Activated CD8-positive, alpha-beta memory T cell treated with anti-CD3 and anti-CD28 coated beads for 24 hours (primary cell): ENCODE measurements at places on chromosomes 16 and 17.

DNA sequence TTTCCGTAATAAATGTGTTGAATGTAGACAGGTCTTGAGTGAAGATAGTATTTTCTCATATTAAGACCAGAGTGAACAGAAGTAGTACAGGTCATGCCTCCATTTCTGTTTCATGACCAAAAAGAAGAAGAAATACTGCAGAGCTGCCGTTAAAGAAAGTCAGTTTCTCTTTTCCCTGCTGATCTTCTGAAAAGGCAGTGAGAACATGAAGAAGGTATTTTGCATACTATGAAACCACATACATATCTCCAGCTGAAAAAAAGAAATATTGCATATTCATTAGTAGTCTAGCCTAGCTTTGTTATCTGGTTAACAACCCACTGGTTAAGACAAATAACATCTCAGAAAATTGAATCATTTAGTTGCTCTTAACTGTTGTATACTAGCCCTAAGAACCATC, 138.4 kb downstream of the PHKB start:
- DNase-seq = no peak

- DNase-seq = no peak
Observed at GRCh38 chr16:68364561-68364998, 53.8 kb downstream of the PRMT7 start.

GRCh38 chr17:38597375-38597774, 8.4 kb downstream of the SRCIN1 start:
- no peak for DNase-seq

- DNase-seq = no peak
Observed at GRCh38 chr16:86676254-86676670, 97.9 kb downstream of the FOXL1 start.

GRCh38 chr16:59385491-59385890, 651.4 kb upstream of the GOT2 start:
- DNase-seq = no peak

DNA sequence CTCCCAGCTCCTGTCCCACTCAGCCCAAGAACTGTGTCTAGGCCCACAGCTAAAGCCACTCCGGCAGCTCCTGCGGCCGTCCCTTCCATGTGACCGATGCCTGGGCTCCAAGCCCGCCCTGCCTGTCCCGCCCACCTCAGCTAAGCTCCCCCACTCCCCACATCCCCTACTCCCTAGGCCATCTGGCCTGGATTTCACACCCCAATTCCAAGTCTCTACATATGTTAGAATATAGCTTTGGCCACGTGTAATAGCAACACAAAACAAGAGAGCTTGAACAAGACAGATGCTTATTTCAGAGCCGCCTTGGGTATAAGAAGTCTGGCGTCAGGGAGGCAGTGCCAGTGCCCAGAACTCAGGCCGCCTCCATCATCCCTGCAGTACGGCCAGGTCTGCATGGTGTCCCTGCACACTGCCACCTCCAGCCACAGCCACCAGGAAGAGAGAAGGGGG, 30.0 kb upstream of the USP22 start:
- DNase-seq = no peak

- DNase-seq = peak; percentile 24
Observed at GRCh38 chr16:56257666-56258342, 66.5 kb downstream of the GNAO1 start.

DNA sequence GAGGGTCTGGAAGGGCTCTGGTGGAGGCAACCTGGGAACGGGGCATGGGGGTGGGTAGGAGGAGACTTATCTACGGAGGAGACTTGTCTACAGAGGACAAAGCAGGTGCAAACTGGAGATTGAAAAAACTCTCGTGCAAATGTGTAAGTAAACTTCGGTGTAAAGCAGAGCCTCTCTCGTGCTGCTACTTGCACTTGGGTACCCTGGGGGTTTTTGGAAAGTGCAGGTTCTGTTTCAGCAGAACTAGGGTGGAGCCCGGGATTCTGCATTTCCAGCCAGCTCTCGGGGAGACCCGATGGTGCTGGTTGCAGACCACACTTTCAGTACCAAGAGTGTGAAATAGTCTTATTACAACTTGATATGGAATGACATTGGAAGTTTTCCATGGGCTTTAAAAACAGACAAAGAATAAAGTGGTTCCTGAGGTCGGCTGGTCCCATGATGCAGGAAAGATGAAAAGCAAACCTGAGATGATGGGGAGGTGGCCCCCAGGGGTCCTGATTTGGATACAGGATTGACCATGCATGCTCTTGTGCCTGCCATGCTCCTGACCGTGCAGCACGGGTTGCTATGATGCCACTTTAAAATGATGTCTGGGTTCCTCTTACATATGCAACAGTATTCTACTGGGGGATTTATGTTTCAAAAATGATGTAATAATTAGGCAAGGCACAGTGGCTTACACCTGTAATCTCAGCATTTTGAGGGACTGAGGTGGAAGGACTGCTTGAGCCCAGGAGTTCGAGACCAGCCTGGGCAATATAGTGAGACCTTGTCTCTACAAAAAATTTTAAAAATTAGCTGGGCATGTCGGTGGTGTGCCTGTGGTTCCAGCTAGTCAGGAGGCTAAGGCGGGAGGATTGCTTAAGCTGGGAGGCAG, 69.3 kb downstream of the IRF8 start:
- no peak for DNase-seq

- DNase-seq = no peak
Observed at GRCh38 chr16:75379911-75380847, 53.1 kb downstream of the CFDP1 start.

GRCh38 chr16:73396556-73396955, 348.6 kb upstream of the ZFHX3 start:
- DNase-seq = no peak

DNA sequence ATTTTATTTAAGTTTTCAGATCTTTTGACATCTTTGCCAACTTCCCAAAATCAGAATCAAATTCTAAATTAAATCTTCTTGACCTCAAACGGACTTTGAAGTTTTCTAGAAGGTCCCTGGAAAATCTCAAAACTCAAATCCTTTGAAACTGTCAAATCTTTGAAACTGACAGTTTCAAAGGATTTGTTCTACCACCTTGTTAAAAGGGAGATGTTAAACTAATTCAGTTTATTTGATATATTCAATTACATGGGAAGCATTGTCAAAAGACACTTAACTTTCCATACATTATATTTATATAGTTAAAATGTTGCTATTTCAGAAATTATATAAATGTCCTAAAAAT, 3.4 kb upstream of the DPEP1 start:
- no peak for DNase-seq

DNA sequence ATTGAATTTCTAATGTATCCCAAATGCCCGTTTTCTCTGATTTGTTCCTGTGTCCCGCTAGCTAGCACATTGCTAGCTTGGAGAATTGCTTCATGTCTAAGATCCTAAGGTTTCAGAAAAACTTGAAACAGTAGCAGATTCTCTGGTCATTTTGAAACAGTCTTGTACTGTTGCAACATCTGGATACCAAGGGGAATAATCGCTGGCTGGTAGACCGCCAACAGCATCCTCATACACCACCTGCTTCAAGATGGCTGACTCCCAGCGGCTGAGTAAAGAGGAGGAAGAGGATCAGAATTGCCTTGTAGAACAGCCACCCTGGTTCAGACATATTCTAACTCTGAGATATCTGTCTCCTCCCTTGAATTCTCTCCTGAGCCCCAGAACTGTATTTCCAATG, 226.7 kb upstream of the ELAC2 start:
- no peak for DNase-seq

DNA sequence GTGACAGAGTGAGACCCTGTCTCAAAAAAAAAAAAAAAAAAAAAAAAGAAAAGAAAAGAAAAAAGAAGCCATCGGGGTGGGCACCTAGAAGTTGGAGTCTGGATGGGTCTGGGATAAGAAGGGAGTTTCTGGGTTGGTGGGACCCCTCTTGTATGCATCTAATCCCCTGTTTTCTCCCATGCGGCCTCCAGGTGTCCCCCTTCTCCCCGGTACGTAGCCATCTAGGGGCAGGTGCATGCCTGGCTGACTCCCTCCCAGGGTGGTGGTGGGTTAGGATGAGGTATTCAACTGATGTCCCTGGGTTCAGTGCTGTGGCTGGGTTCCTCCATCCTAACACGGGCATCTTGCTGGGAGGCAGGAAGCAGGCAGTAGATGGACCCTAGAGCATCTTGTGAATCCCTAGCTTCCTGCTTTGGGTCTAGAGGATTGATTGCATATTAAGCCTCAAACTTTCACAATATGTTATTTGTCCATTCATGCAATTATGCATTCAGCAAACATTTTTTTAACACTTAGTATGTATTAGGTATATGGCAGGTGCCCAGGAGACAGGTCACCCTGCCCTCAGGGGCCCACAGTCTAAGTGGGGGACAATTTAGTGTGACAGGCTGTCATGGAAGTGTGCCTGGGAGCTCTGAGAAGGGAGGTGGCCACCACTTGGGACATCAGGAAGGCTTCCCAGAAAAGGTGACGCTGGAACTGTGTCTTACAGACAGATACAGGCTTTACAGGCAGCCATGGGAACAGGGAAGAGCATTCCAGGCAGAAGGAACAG, 13.1 kb downstream of the FMNL1 start:
- DNase-seq = peak; percentile 74

- no peak for DNase-seq
Observed at GRCh38 chr17:80195141-80195540, 25.0 kb downstream of the SGSH start.

- DNase-seq = no peak
Observed at GRCh38 chr17:75668489-75668888, 1.4 kb downstream of the SAP30BP start.

DNA sequence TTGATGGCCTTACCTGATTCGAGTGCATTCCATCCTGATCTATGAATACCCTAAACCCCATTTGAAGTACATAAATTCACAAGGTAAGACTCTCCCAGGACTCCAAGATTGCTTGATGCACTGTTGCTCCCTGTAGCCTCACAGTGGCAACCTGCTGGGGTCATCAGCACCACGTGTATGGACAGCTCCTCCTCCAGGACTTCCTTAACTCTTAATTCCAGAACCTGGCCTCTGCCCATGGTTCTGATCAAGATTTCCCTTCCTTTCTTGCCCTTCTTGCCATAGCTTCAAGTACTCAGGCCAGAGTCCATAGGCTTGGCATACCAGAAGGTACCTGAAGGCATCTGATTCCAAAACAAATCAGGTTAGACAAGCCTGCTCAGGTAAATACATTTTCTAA, 34.0 kb upstream of the NLK start:
- no peak for DNase-seq

DNA sequence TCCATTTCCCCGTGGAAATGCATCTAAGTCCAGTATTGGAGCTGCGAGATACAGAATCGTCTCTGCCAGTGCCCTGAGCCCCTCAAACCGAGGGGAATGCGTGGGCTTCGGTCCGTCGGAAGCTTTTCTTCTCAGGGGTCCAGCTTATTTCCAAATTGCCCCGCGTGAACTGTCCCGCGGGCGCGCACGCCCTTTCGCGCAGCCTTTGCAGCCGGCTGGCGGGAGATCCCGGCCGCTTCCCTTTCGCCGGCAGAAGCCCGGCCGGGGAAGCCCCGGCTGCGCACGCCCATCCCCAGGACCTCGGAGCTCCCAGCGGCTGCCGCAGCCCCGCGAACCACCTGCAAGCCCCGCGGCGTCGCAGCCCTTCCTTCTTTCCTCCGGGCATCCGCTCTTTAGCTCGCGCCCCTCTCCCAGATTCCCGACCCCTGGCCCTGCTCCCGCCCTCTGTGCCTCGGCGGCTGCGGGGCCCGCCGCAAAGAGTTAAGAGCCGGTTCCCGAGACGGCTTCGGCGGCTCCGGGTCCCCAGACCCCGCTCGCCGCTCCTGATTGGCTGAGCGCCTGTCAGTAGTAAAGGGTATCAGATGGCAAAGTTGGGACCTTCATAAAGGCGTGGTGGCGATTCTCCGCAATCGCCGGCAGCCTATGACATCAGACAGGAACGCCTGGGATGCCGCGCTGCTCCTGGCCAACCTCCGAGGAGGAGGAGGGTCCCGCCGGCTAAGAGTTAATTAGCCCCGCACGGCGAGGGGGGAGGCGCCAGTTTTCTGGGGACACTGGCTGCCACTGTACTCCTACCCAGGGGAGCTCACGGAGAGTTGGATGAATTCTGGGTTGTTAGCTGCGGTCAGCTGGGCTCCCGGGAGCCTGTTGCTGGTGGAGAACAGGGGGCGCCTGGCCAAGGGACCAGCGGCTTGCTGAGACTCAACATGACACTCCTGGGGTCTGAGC, at the start of gene MYOCD:
Gene MYOCD, plus strand, starts transcription at position 628 of the 948 bp plus-strand sequence. Its CDS starts 299 bp downstream, at position 927.
- no peak for DNase-seq

DNA sequence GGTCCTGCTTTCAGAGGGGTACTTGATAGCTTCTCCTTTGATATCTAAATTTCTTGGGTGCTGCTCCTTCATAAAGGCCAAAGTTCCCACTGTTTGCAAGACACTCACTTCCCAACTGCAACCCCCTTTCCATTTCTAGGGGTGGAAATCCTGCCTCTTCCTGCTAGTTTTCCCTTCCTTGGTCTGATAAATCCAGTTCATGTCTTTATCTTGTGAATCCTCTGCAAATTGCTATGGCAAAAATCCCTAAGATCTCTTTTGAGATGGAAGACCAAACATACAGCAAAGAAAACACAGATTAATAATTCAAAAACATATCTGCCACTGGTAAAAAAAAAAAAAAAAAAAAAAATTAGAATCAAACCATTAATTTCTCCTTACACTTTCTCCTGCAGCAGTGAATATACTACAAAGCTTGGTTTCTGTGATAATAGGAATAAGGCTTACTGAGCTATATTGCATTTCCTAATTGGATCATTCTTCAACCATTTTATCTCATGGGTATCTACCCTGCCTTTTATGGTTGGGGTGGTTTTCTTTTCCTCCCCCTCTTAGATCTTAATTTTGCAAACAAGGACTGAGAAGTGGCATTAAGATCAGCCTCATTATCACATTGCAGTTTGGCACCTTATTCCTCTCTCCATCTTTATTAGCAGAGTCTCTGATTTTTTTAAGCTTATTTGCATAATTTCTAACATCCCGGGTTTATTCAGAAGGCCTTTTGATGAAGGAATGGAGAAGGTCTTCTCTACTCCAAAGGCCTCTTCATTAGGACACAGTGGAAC, 439.1 kb downstream of the XYLT1 start:
- no peak for DNase-seq

- no peak for DNase-seq
Observed at GRCh38 chr17:14935845-14936485, 329.2 kb downstream of the PMP22 start.

- DNase-seq = no peak
Observed at GRCh38 chr16:21314339-21314738, 36.2 kb upstream of the CRYM start.

DNA sequence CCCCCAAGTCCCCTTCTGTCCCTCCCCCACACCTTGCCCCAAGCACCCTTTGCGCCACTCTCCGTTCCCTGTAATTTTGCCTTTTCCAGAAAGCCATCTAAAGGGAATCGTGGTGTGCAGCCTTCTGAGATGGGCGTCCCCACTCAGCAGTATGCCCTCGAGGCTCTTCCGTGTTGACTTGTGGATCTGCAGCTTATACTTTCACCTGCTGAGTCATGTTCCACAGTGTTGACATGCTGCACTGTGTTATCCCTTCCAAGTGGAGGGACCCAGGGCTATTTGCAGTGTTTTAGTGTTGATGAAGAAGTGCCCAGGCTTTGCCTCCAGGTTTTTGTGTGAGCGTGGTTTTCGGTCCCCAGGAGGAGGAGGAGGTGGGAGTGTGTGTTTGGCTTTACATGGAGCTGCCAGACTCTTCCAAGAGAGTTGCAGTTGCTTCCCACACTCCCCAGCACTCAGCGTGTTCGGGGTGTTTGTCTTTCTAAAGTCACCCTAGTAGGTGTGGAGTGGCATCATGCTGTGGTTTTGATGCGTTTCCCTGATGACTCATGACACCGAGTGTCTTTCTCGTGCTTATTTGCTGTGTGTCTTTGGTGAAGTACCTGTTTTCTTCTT, 32.1 kb upstream of the JPT2 start:
- peak; percentile 60 for DNase-seq
